HepG2 (cell line): ENCODE measurements at places on chromosomes 1 and 21. TPM values are rescaled to one million over a fixed set of nuclear protein-coding genes. Genes with fewer than 3 reads are reported as not detected.

- no peak overlapping the region for H3K27ac ChIP-seq
- no peak overlapping the region for H3K4me3 ChIP-seq
- no peak for DNase-seq
- H3K36me3 ChIP-seq = no peaks in the 10 kb centered on the region
- H3K4me1 ChIP-seq = peaks cover 35% of the 10 kb centered on the region
Measured at GRCh38 chr21:45821315-45821962, 160.1 kb upstream of the COL6A1 start.

GRCh38 chr1:93593854-93594602 lies 87.6 kb downstream of the BCAR3 start:
- no peaks in the 10 kb centered on the region; the same call in 2 of the 3 replicates for H3K27me3 ChIP-seq
- H3K27ac ChIP-seq = peak overlapping the region; percentile 94
- DNase-seq = no peak
- peaks cover 72% of the 10 kb centered on the region for H3K4me1 ChIP-seq

- H3K36me3 ChIP-seq = no peaks in the 10 kb centered on the region
- no peaks in the 10 kb centered on the region for H3K27me3 ChIP-seq
- no peak overlapping the region for H3K27ac ChIP-seq
Measured at GRCh38 chr1:80656641-80657040, 1144.1 kb upstream of the ADGRL2 start.

DNA sequence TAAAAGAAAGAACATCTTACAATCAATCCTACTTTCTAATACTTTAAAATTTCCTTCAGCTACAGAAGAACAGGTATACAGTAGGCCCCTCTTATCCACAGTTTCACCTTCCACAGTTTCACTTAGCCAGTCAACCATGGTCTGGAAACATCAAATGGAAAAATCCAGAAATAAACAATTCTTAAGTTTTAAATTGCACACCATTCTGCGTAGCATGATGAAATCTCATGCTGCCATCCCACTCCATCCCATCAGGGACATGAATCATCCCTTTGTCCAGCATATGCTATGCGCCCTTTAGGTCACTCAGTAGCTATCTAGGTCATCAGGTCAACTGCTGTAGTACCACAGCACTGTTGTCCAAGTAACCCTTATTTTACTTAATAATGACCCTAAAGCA lies 67.7 kb downstream of the HSF2BP start:
- no peaks in the 10 kb centered on the region for H3K27me3 ChIP-seq
- DNase-seq = peak; percentile 93
- no peaks in the 10 kb centered on the region for H3K36me3 ChIP-seq
- peak overlapping the region; percentile 50 for H3K27ac ChIP-seq
- no peak overlapping the region for H3K4me3 ChIP-seq
- peaks cover 83% of the 10 kb centered on the region for H3K4me1 ChIP-seq

DNA sequence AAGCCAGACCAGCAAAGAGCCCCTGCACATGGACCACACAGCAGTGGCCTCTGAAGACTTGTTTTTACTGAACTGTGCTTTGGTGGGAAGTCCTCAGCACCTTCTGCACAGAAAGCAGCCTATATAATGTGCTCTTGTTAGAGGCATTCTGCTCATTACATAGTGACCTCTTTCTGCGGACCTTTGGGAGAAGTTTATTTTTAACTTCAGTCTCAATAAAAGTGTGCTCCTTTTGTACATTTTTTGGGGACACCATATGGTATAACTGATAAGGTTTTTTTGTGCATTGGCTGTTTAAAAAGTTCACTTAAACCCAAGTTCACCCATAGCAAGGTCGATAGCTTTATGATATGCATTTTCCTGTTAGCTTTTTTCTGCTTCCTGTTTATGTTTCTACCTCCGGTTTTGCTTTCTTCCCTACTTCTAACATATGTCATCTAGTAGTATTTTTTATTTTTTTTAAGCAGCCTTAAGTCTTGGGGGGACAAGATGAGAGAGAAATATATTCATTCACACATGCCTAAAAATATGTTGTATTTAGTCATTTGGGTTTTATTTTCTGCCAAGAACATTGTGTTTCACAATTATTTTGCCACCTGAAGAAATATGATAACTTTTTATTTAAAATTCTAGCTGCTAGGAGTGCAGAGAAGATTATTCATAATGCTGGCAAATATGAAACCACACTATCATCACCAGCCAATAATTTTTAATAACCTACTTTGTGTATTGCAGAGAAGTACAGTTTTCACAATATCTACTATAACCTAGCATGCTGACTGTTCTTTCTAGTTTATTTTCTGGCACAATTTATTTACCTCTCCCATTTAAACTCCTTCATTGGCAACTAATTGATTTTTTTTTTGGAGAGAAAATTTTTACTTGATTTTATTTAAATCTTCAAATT lies 22.9 kb upstream of the SLC19A2 start:
- peak overlapping the region; percentile 53; the same call in 1 of the 2 replicates for H3K4me3 ChIP-seq
- peaks cover 9% of the 10 kb centered on the region; the same call in 1 of the 3 replicates for H3K36me3 ChIP-seq
- DNase-seq = peak; percentile 39
- H3K27ac ChIP-seq = peak overlapping the region; percentile 56
- H3K27me3 ChIP-seq = no peaks in the 10 kb centered on the region

GRCh38 chr1:172733815-172734214 lies 74.9 kb downstream of the FASLG start:
- H3K4me1 ChIP-seq = no peaks in the 10 kb centered on the region
- H3K27ac ChIP-seq = no peak overlapping the region
- no peaks in the 10 kb centered on the region for H3K36me3 ChIP-seq
- DNase-seq = no peak

- H3K27ac ChIP-seq = no peak overlapping the region
- H3K36me3 ChIP-seq = no peaks in the 10 kb centered on the region
- peak; percentile 29 for DNase-seq
- H3K4me1 ChIP-seq = no peaks in the 10 kb centered on the region
- H3K27me3 ChIP-seq = no peaks in the 10 kb centered on the region; the same call in 1 of the 2 replicates
Measured at GRCh38 chr21:35256468-35256988, 207.4 kb upstream of the RUNX1 start.

- peak overlapping the region; percentile 98 for H3K27ac ChIP-seq
- H3K4me1 ChIP-seq = peaks cover 45% of the 10 kb centered on the region
- no peaks in the 10 kb centered on the region for H3K36me3 ChIP-seq
- DNase-seq = no peak
Measured at GRCh38 chr1:244968471-244968871, 104.1 kb upstream of the HNRNPU start.

GRCh38 chr1:14543191-14543840 lies 55.2 kb upstream of the KAZN start:
- no peak for DNase-seq
- no peaks in the 10 kb centered on the region for H3K4me1 ChIP-seq
- H3K27ac ChIP-seq = no peak overlapping the region
- H3K36me3 ChIP-seq = no peaks in the 10 kb centered on the region
- H3K4me3 ChIP-seq = no peak overlapping the region

GRCh38 chr1:195939844-195940243 lies 668.4 kb downstream of the KCNT2 start:
- no peak for DNase-seq
- H3K27ac ChIP-seq = no peak overlapping the region
- H3K27me3 ChIP-seq = no peaks in the 10 kb centered on the region
- no peaks in the 10 kb centered on the region for H3K36me3 ChIP-seq
- no peak overlapping the region for H3K4me3 ChIP-seq

DNA sequence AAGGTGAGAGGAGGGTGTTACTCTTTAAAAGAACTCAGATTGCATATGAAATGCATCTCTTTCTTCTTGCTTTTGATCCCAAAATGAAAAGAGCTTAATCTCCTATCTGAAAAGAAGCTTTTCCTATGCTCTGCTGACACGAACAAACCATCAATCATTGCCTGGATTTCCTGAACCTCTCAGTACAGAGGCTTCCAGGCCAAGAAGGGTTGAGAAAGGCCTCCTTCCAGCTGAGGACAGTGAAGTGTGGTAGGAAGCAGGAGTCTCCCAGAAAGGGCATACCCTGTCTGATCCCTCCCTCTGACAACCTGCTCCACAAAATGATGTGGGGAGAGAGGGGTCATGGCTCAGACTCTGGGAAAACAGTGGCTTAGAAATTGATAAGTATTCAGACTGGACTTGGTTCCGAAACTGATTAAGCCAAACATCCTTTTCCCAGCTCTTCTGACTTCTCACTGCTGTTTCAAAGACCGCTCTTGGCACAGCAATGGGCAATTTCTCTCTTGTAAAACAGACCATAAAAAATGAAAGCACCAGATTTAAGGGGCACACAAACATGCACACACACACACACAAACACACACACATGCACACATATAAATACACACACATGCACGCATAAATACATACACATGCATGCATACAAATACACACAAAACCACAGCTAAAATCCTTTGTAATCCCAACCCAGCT lies 310.3 kb downstream of the SIPA1L2 start:
- no peaks in the 10 kb centered on the region for H3K36me3 ChIP-seq
- no peaks in the 10 kb centered on the region for H3K27me3 ChIP-seq
- no peak for DNase-seq
- no peak overlapping the region for H3K27ac ChIP-seq
- no peaks in the 10 kb centered on the region for H3K4me1 ChIP-seq
- H3K4me3 ChIP-seq = no peak overlapping the region

GRCh38 chr1:111364690-111365089 lies 62.8 kb downstream of the OVGP1 start:
- peak; percentile 8 for DNase-seq
- H3K27me3 ChIP-seq = no peaks in the 10 kb centered on the region
- no peak overlapping the region for H3K27ac ChIP-seq
- no peaks in the 10 kb centered on the region for H3K36me3 ChIP-seq
- H3K4me1 ChIP-seq = peaks cover 26% of the 10 kb centered on the region

DNA sequence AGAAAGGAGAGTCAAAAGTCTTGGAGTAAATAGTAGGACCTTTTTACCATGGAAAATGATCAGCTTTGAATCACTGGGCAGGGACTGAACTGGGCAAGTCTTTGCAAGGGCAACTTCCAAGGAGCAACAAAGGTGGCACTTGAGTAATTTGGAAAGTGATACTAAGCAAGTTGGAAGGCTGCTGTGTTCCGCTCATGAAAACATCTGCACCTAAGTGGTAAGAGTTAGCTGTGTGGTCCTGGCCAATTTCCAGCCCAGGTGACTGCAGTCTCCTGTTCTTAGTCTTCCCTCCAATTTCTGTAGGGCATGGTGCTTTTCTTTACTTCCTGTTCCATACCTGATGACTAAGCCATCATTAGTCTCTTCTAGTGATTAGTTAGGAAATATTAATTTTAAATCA lies 35.5 kb upstream of the PRDM2 start:
- no peaks in the 10 kb centered on the region for H3K4me1 ChIP-seq
- H3K27me3 ChIP-seq = peaks cover 5% of the 10 kb centered on the region
- H3K36me3 ChIP-seq = no peaks in the 10 kb centered on the region
- no peak overlapping the region for H3K27ac ChIP-seq
- DNase-seq = no peak

- H3K4me3 ChIP-seq = no peak overlapping the region
- no peak overlapping the region for H3K27ac ChIP-seq
- H3K27me3 ChIP-seq = peaks cover 1% of the 10 kb centered on the region; the same call in 1 of the 2 replicates
- peaks cover 8% of the 10 kb centered on the region for H3K4me1 ChIP-seq
Measured at GRCh38 chr1:154720328-154721297, 112.6 kb upstream of the ADAR start.

DNA sequence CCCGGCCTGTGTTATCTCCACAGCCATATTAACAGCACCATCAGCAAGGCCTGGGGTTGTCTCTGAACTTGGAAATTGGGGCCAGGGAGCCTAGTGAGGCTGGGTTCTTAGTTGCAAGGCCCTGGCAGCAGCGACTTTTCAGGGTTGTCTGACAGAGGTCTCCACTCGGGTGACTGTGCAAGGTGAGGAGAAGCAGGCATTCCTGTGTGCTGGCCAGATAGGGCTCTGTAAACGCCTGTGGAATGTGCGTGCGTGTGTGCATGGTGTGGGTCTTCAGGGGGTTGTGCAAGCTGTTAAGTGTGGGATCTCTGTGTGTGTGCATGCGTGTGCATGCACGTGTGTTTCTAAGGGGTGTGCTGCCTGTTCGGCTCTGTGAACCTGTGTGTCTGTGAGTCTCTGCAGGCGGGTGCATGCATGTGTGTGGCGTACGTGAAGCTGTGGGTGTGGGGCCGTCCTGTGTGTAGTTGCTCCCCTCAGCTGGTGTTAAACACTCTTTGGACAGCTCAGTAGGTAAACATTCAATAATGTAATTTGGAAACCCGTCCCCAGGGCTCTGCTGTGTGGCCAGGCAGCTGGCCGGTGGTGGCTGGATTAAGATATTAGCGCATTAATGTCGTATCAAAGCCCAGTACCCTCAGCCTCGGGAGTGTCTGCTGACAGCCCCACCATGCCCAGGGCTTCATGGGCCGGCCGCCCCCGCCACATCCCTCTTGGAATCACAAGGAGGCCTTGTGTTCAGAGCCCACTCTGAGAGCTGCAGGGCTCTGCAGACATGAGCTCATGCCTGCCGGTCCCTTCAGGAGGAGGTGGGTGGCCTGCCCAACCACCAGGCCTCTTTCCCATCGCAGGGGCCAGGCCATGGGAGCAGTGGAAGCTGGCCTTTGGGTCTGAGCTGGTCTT lies 189.9 kb downstream of the FOXD2 start:
- no peak for DNase-seq
- H3K27ac ChIP-seq = no peak overlapping the region
- no peaks in the 10 kb centered on the region for H3K4me1 ChIP-seq
- H3K27me3 ChIP-seq = peaks cover 25% of the 10 kb centered on the region; the same call in 1 of the 3 replicates
- no peak overlapping the region for H3K4me3 ChIP-seq

- peak overlapping the region; percentile 94 for H3K27ac ChIP-seq
- no peak for DNase-seq
- peaks cover 97% of the 10 kb centered on the region for H3K4me1 ChIP-seq
- H3K36me3 ChIP-seq = no peaks in the 10 kb centered on the region
Measured at GRCh38 chr1:3337798-3338724, 116.4 kb upstream of the ARHGEF16 start.

GRCh38 chr1:32303358-32303757 lies 11.5 kb downstream of the HDAC1 start:
- no peaks in the 10 kb centered on the region for H3K27me3 ChIP-seq
- DNase-seq = no peak
- no peak overlapping the region for H3K27ac ChIP-seq
- H3K4me3 ChIP-seq = no peak overlapping the region
- peaks cover 33% of the 10 kb centered on the region for H3K4me1 ChIP-seq

GRCh38 chr1:231481289-231481688 lies 47.2 kb upstream of the TSNAX start:
- H3K27ac ChIP-seq = no peak overlapping the region
- no peak for DNase-seq
- no peaks in the 10 kb centered on the region for H3K27me3 ChIP-seq
- H3K36me3 ChIP-seq = no peaks in the 10 kb centered on the region
- H3K4me3 ChIP-seq = no peak overlapping the region

Gene L1TD1
- total RNA-seq = not detected in 2 replicates

Gene FALEC
- total RNA-seq = 0.71 TPM in 1 of 2 replicates, not detected in the other

Gene S100A12
- not detected in 2 replicates for total RNA-seq

Gene CLCA4
- not detected in 2 replicates for total RNA-seq

Gene SLAMF9
- not detected in 2 replicates for total RNA-seq

Gene LZIC
- total RNA-seq = 71.8 and 119 TPM in 2 replicates

Gene FAM78B
- 0.29 and 0.31 TPM in 2 replicates for total RNA-seq

Gene THEM5
- not detected in 2 replicates for total RNA-seq

Gene USP21
- 7.4 and 10.1 TPM in 2 replicates for total RNA-seq

Gene TSPAN2
- not detected in 2 replicates for total RNA-seq

Gene GCSAML
- total RNA-seq = not detected in 2 replicates

Gene NBPF3
- total RNA-seq = 4.9 and 5.8 TPM in 2 replicates

Gene USH2A
- 0.01 and 0.02 TPM in 2 replicates for total RNA-seq

Gene MFN2
- total RNA-seq = 60.9 and 76.3 TPM in 2 replicates

Gene WNT9A
- total RNA-seq = 0.04 TPM in 2 replicates

Gene PERM1
- total RNA-seq = 0.04 TPM in 1 of 2 replicates, not detected in the other
